Activated CD4-positive, CD25-positive, alpha-beta regulatory T cell treated with anti-CD3 and anti-CD28 coated beads, Interleukin-2, amount 50 U/mL, for 16 hours (primary cell): ENCODE measurements at places on chromosomes 12 and 14.

DNA sequence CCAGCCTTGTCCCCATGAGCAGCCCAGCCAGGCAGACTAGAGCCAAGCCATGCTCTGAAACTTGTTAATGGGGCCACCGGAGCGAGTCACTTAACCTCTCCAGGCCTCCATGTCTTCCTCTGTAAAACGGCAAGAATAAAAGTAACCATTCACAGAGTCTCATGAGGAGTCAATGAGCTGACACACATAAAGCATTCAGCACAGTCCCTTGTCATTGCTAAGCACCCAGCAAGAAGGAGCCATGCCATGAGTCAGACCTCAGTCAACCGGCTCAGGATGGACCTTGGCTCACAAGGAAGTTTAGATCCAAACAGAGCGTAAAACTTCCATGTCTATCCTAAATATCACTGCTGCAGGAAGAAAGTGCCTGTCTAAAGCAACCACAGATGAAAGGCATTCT lies 10.6 kb downstream of the FICD start:
- DNase-seq, result no peak

GRCh38 chr12:109191621-109192250 lies 75.3 kb downstream of the ACACB start:
- DNase-seq, result no peak

GRCh38 chr14:96376093-96376492 lies 12.8 kb downstream of the GSKIP start:
- no peak for DNase-seq

- no peak for DNase-seq
Measured at GRCh38 chr12:42686514-42687172, 97.1 kb upstream of the PRICKLE1 start.

GRCh38 chr12:1525858-1526257 lies 68.5 kb downstream of the FBXL14 start:
- no peak for DNase-seq

DNA sequence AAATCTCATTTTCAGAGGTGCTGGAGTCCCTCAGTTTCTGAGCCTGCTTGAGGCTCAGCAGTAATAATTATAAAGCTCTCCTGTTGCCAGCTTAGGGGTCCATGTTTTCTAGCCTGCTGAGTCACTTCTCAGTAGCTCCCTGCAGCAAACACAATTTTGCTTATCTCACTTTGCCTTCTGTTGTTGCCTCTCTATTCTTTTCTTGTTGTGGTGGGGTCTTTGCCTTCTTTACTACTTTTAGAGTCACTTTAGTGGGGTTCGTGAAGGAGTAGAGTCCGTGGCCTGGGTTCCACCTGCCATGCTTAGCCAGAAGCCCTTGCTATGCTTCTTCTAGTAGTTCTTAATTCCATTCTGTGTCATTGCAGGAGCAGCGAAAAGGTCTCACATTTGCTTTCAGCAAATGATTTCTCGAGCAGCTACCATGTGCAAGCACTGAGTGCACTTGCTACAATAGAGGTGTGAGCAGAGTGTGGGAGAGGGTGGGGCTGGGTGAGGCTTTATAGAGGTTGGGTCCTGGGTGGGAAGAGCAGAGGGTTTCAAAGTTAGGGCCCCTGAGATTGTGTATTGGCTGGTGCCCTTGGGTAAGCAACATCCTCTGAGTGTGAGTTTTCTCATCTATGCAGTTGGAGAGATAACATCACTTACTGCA lies 114.3 kb downstream of the ADCK1 start:
- no peak for DNase-seq

GRCh38 chr14:36901861-36902260 lies 240.2 kb downstream of the PAX9 start:
- no peak for DNase-seq

DNA sequence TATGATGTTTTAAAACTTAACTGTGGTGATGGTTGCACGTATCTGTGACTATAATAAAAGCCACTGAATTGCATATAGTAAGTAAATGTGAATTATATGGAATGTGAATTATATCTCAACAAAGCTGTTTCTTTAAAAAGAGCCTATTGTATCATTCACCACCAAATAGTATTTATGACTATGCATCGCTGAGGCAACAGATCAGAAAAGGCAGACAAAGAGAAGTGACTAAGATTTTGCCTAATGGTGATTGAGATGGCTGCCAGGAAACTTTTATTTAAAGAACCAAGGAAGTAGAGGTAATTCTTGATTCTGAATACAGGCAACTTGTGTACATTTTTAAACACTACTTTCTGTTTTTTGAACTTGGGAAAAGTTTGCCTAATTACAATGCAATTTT lies 31.7 kb downstream of the DHRS7 start:
- no peak for DNase-seq

DNA sequence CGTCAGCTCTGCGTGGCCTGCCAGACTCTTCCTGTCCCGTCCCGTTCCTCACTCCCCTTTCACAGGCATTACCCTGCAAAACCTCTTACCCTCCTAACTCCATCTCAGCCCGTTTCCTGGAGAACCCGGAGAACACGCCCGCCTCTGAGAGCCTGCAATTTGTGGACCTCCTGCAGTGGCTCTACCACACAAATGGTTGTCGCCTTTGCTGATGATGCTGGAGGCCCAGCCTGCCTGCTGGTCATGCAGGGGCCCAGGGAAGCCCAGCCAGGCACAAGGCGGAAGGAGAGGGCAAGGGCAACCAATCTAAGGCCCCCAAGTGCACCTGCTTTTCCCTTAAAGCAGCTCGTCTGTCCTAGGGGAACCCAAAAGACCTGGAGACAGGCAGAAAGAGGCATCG lies 22.5 kb downstream of the RFLNA start:
- DNase-seq, result no peak

DNA sequence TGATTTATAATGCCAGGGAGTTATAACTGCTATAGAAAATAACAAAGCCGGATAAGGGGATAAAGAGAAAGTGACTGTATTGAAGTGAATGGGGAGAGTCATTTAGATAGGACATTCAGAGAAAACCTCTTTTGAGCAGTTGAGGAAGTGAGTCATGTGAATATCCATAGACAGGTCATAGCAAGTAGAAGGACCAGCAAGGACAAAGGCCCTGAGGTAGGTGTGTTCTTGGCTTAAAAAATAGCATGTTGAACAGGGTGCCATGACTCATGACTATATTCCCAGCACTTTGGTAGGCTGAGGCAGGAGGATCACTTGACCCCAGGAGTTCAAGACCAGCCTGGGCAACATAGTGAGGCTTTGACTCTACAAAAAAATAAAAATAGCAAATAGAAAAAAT lies 51.5 kb upstream of the RAP1B start:
- DNase-seq, result no peak

DNA sequence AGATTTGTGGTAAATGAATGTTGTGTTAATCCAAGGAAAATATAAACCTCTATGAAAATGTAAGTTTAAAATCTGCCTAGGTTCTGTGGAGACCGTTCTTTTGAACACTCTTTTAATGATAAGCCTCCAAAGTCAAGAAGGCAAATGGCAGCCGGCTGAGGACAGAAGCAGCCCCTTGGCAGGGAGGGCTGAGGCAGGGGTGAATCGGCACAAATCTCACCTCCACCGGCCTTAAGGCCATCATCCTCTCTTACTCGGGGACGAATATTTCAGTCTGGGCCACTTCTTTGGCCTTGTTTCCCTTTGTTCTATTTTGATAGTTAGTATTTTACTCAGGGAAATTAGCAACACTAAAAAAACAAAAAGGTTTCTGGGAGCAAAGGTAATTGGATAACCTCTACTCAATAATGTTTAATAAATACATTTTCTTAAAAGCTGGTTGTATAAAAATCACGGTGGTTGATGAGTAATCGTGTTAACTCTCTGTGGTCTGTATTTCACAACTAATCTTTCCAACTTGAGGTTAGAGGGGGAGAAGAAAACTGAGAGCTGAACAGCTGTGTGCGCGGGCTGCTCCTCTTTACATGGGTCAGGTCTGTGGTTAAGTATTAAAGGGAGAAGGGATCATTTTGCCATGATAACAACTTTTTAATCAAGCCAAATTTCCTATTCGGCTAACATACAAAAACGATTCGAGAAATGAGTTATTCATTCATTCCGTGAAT lies 18.6 kb downstream of the LGMN start:
- no peak for DNase-seq

DNA sequence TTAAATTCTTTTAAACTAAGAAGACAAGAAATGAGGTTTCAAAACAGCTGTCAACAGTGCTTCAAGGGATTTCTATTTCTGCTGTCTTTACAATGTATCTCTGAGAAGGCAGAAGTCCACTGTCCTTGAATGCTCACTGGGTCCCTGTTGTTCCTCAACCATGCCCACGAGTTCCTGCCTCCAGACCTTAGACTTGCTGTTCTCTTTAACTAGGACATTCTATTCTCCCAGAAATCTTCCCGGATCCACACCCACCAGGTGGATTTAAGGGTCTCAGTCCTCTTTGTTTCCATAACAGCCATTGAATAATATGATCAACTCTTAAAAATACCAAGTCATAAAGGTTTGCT lies 6.7 kb upstream of the SLC41A2 start:
- DNase-seq, result no peak

- DNase-seq, result no peak
Measured at GRCh38 chr12:3680919-3681594, 71.9 kb downstream of the CRACR2A start.

DNA sequence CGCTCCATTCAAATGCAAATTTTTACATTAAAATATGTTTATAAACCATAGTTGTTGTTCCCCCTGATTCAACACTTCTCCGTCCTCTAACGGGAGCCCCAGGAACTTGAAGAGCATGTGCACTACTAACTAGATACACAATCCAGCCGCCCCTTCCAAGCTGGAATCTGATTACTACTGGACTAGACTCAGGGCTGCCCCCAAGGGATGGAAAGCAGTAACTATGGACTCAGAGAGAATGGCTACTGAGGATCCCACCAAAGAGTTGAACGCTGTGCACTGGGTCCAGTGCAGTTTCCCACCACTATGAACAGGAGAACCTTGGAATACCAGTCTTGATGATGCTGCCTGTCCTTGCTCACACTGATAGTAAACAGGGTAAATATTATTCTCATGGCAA lies 48.6 kb upstream of the PCNX1 start:
- DNase-seq, result no peak

DNA sequence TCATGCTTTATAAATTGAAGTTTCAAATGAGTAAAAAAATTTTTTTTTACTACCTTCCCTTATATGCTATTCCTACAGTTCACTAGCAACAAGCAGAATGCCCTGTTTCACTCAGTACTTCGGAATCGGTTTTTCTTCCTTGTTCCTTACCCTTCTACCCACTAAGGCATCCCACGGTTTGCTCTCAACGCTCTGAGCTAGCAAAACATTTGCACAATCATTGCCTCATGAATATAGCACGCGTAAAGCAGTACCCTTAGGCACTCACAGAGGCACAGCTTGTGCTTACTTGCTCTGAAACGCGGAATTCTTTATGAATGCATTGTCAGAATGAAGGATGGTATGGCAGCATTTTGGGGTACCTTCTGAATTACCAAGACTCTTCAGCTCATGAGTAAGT lies 45.0 kb downstream of the PPP1R13B start:
- no peak for DNase-seq

DNA sequence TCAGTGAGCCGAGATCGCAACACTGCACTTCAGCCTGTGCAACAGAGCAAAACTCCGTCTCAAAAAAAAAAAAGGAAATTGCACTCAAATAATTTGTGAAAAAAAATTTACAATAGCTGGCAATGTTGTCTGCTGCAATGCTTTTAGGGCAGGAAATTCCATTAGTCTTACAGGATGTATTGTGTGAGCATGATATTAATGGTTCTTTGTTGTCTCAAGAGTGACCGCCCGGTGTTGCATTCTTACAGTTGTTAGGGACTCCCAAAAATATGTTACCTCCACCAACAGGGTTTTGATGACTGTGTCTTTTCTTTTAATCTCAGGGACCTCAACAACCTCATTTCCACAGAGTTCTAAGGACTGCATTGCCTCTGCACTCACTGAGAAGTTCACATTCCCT lies 44.8 kb downstream of the PZP start:
- DNase-seq, result no peak

DNA sequence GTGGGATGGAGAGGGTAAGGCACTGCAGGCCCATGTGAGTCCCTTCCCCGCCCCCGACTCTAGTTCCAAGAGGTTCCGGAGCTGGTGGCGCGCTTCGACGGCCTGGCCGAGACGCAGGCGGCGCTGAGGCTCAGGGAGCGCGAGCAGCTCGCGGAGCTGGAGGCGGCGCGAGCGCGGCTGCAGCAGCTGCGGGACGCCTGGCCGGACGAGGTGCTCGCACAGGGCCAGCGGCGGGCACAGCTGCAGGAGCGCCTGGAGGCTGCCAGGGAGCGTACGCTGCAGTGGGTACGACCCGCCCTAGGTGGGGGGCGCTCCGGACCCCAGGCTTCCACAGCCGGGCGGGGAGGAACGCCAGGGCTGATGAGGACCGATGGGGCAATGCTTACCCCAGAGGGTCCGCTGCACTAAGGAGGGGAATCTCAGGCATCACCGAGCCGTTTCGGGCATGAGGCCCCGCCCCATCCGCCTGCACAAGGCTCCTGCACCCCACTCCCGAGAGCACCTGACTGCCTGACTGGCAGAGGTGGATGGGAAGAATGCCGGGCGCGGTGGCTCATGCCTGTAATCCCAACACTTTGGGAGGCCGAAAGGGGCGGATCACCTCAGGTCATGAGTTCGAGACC lies 4.9 kb downstream of the CFAP73 start:
- DNase-seq, result no peak

GRCh38 chr12:122190842-122191668 lies 8.1 kb downstream of the LRRC43 start:
- DNase-seq, result peak; percentile 29

- DNase-seq, result no peak
Measured at GRCh38 chr14:100135073-100135472, 24.4 kb downstream of the DEGS2 start.
